ENCODE measurements at places on chromosomes 3 and 15.

- peak; percentile 37 for DNase-seq
These were observed 1.0 kb downstream of the PRKCD start for GRCh38 chr3:53161820-53162671.

GRCh38 chr15:60476713-60477112 lies 2.2 kb downstream of the ICE2 start:
- peak; percentile 18 for DNase-seq

GRCh38 chr3:179430277-179430870 lies 20.9 kb downstream of the GNB4 start:
- no peak for DNase-seq

- DNase-seq: no peak
These were observed 29.8 kb upstream of the RPL29 start for GRCh38 chr3:52025453-52025852.

DNA sequence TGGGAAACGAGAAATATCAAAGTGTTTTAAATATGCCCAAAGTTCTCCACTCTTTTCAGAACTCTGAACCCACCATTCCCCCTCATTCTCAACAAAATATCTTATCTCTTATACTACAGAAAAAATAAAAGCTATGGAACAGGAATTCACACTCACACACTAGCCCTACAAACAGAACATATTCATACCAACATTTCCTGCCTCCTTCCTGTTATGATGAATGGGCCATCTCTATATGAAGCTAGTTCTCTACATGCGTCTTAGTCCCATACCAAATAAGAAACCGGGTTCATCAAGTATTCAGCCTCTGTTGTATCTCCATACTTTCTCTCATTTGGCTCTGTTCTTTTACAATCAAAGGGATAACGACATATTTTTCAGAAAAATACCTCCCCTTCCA lies 72.6 kb downstream of the PLSCR2 start:
- no peak for DNase-seq

DNA sequence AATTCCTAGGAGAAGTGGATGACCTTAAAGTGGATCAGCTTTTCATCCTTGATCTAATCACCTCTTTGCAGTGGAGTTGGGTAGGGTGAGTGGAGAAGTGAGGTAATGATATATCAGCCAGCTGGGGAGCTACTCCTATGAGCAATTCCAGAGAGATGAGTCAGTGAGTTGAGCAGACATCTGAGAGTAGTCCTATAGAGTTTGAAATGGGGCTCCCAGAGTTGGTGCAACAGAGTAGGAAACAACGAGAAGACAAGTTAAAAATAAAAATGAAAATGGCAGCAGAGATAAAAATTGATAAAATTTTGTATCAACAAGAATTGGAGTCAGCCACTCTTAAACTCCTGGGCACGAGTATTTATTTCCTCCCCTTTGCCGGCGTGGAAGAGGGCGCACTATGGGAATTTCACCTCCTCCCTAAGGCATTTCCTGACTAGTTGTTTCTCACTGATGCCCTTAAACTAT lies 150.8 kb upstream of the DPH6 start:
- DNase-seq: peak; percentile 94

DNA sequence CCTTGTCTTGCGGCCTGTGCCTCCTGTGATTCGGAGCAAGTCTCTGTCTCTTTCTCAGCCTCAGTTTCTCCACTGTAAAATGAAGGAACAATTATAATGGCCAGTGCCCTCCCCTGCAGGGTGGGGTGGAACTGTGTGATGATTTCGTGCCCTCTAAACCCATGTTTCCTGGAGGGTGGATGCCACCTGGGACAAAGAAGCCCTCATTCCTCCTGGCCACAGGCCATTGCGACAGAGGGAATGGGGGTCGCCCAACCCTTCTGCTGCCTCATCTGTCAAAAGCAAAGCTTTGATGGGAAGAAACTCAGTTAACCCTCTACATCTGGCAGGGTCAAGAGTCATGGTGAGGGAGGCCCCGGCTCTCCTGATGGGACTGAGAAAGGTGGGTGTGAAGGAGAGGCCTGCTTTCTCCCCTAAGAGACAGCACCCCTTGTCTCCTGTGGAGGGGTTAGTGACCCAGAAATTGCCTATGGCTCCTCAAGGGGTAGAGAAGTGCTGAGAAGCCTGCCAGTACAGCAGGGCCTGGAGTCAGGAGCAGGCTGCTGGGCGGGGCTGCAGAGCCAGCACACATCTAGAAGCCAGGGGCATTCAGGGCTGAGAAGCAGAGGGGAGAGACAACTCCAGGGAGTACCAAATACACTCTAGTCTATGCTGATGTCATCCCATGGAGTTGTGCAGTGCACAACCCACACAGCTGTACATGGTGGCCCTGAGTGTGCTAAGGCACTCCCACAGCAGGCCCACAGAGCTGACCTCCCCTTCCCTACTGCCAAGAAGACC lies 61.0 kb downstream of the PLXNA1 start:
- no peak for DNase-seq

- DNase-seq: peak; percentile 71
These were observed 6.3 kb upstream of the CDC25A start for GRCh38 chr3:48194446-48195071.

DNA sequence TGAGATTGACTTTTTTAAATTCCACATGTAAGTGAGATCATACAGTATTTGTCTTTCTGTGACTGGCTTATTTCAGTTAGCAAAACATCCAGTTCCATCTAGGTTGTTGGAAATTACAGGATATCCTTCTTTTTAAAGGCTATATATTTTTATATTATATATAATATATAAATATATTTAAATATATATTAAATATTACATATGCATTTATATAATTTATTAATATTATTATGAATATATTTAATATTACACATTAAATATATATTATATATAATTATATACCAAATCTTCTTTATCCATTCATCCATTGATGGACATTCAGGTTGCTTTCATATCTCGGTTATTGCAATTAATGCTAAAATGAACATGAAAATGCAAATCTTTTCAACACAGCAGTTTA lies 49.9 kb downstream of the FAM227B start:
- DNase-seq: no peak

- DNase-seq: peak; percentile 66
These were observed 921 bp downstream of the LMLN start for GRCh38 chr3:197960694-197961581.
